ENCODE measurements at places on chromosomes 12 and 14. TPM values are rescaled to one million over a fixed set of nuclear protein-coding genes. Genes with fewer than 3 reads are reported as not detected.
A peak's percentile ranks its signal among the peaks of the same experiment; 100 is the strongest.

DNA sequence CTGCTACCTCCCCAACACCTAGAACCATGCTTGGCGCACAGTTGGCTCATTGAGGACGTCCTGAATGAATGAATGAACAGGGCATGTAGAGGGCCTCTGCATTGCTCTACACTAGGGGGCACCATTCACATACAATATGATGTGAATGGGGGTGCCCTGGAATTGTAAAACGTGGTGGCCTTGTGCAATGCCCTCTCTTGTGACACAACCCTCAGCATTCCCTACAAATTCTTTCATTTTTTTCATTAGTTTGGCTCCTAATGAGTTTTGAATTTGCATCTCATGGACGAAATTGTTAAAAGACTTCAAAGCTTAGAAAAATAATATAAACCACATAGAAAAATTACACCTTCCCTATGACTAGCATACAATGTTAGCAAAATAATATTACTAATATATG is 2.3 kb upstream of the DIO2 start:
- DNase-seq: no peak
- no peaks in the 10 kb centered on the region for H3K4me1 ChIP-seq
- H3K27ac ChIP-seq: no peak overlapping the region
- peaks cover 5% of the 10 kb centered on the region for H3K27me3 ChIP-seq

DNA sequence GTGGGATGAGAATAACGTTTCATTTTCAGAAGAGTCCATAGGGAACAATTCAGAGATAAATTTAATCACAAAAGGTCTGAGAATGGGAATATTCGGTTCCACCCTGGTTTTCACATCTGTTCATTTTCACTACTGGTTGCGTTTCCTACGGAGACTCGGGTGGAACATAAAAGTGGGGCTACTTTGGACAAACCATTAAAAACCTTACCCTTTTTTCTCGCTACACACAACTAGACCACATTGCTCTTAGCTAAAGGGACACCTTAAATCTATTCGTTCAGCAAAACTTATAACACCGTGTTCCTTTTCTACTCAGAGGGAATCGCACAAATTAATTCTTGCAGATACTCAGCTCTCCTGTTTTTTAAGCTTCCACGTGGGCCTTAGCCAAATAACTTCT is 1.0 kb upstream of the SUDS3 start:
- no peaks in the 10 kb centered on the region for H3K27me3 ChIP-seq
- peak overlapping the region; percentile 94 for H3K27ac ChIP-seq
- H3K4me3 ChIP-seq: peak overlapping the region; percentile 99

DNA sequence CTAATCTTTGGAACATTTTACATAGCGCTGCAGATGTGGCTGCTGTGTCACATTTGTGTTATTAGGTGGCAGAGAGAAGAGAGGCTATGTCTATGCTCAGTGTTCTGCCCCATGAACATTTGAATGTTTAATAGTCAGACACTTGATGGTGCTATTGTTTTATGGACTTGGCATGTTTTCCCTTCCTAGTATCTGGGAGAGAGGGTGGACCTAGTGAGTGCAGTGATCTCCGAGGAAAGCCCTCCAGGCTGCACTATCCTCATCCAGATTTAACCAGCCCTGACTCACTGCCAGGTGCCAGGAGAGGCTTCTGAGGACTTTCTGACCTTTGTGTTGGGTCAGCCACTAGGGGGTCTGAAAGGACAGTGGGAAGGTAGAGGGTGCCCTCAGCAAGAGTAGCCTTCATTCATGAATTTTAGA is 24.3 kb downstream of the ZFC3H1 start:
- peaks cover 75% of the 10 kb centered on the region for H3K36me3 ChIP-seq
- no peak overlapping the region for H3K4me3 ChIP-seq
- no peak overlapping the region for H3K27ac ChIP-seq
- H3K4me1 ChIP-seq: no peaks in the 10 kb centered on the region
- H3K27me3 ChIP-seq: no peaks in the 10 kb centered on the region

DNA sequence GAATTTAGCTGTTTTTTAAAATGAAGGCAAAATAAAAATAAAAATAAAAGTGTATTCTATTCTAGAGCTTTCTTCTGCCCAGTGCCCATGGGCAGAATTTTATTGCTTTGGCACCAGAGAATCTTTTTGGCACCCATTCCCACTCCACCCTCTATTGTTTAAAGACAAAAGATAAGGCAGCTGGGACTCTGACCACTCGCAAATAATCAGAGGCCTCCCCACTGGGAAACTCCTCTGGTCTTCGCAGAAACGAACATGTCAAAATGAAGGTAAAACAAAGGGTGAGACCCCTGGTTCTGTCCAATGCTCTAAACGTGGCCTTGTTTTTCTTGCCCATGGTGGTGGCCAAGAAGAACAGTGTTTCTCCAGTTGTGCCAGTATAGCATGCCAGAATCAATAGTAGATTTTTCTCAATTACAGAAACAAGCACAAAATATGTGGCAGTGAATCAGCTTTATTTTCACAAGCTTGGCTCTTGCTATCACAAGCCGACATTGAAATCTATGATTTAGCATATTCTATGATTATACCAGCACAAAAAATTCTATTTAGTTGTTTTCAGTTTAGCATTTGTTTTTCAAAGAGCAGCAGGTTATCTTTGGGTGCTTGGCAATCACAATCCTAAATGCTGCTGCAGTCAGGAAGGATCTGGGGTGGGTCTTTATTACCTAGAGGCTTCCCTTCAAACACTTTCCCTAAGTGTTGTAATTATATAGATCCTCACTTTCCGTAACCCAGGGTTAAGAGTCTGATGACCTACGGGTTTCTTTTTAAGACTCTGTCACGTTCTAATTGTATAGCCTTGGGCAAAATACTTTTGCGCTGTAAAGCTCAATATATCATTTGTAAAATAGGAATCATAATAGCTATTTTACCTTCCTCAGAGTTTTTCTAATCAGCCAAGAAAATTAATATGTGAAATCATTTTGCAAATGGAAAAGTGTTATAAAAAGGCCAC is 50.5 kb downstream of the KITLG start:
- no peak overlapping the region for H3K27ac ChIP-seq
- peaks cover 34% of the 10 kb centered on the region for H3K4me1 ChIP-seq
- H3K36me3 ChIP-seq: peaks cover 5% of the 10 kb centered on the region

- peak overlapping the region; percentile 95 for H3K27ac ChIP-seq
- H3K4me1 ChIP-seq: peaks cover 99% of the 10 kb centered on the region
- no peak overlapping the region for H3K4me3 ChIP-seq
- peak; percentile 66 for DNase-seq
- peaks cover 35% of the 10 kb centered on the region for H3K36me3 ChIP-seq
- H3K27me3 ChIP-seq: no peaks in the 10 kb centered on the region
Measured at GRCh38 chr12:108699955-108700563, 31.3 kb downstream of the CORO1C start.

DNA sequence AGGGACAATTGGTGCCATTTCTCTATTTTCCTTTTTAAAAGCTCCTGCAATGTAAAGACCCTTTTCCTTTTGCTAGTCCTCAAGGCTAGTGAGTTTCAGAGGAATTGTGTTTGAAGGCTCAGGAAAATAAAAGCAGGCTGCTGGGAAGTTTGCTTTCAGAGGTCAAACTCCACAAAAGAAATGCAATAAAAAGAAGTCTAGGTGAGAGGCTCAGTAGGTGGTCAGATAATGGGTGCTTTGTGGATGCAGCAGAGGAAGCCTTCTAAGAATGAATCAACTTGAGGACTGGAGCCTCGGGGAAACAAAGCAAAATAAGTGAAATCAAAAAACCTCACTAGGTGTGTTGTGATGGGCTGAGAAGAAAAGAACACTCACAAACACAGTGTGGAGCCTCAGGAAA is 10.3 kb downstream of the CCDC175 start:
- no peak overlapping the region for H3K27ac ChIP-seq
- H3K36me3 ChIP-seq: no peaks in the 10 kb centered on the region
- no peaks in the 10 kb centered on the region for H3K4me1 ChIP-seq
- peaks cover 4% of the 10 kb centered on the region for H3K27me3 ChIP-seq

DNA sequence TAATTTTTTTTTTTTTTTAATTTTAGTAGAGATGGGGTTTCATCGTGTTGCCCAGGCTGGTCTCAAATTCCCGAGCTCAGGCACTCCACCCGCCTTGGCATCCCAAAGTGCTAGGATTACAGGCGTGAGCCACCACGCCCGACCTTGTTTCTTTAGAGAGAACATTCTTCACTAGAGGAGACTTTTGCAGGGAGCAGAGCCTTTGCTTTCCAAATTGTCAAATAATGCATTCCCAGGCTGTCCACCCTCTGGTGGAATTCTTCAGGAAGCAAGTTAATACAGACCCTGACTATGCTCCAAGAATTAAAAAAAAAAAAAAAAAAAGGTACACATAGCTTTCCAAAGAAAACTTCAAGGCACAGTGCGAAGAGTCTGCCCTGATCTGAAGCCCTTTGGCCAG is 6.8 kb downstream of the ALDH1L2 start:
- H3K4me1 ChIP-seq: no peaks in the 10 kb centered on the region
- no peaks in the 10 kb centered on the region for H3K27me3 ChIP-seq
- H3K4me3 ChIP-seq: no peak overlapping the region

DNA sequence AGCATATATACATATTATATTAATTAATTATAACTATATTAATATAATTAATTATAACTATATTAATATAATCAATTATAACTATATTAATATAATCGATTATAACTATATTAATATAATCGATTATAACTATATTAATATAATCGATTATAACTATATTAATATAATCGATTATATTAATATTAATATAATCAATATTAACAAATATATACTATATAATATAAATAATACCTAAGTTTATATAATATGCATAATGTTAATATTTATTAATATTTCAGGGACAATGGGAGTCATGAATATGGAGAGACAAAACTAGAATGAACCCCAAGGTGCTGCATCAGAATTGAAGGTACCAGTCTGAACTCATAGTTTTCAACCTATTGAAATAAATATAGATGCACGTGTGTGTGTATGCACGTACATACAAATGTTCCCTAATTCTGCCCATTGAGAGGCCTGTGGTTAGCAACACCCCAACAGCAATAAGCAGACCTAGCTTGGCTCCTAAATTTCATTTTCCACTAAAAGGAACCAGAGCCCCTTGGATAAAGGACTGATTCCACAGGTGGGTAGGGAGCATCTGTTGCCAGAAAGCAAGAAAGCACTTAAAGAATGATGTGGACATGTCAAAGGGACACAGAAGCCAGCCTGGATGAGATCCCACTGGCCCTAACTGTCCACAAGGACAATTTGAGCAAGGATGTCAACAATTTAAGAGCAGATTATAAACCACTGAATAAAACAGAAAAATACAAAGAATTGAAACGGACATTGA is 21.3 kb downstream of the SSH1 start:
- peak overlapping the region; percentile 84 for H3K27ac ChIP-seq
- H3K36me3 ChIP-seq: peaks cover 16% of the 10 kb centered on the region
- no peaks in the 10 kb centered on the region for H3K27me3 ChIP-seq
- DNase-seq: no peak
- H3K4me3 ChIP-seq: no peak overlapping the region
- H3K4me1 ChIP-seq: peaks cover 89% of the 10 kb centered on the region

- peaks cover 1% of the 10 kb centered on the region for H3K36me3 ChIP-seq
- no peaks in the 10 kb centered on the region for H3K27me3 ChIP-seq
- H3K27ac ChIP-seq: no peak overlapping the region
Measured at GRCh38 chr14:35211067-35211466, 81.1 kb upstream of the PSMA6 start.

DNA sequence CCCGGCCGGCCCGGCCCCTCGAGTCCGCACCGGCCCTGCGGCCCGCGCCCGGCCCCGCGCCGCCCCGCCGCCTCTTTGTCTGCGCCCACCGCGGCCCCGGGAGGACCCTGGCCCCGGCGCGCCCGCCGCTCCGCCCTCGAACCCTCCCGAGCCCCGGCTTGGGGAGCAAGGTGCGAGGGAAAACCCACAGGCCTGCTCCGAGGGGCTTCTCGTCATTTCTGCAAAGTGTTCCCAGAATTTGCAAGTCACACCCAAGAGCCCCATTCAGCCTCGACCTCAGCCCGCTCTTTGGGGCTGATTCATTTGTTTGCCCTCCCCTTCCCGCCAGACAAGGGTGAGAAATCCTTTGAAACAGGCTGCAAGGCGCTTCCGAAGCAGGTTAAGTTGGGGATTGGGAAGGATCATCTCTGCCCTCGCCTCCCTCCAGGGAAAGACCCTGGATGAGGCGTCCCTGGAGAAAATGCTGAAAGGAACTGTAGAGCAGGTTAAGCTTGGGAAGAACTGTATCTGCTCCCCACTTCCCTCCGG is 325 bp upstream of the CLIP1 start:
- H3K4me1 ChIP-seq: peaks cover 49% of the 10 kb centered on the region
- peak overlapping the region; percentile 100 for H3K4me3 ChIP-seq
- DNase-seq: no peak
- peak overlapping the region; percentile 100 for H3K27ac ChIP-seq
- H3K27me3 ChIP-seq: no peaks in the 10 kb centered on the region

- H3K27me3 ChIP-seq: no peaks in the 10 kb centered on the region
- no peak for DNase-seq
- H3K4me1 ChIP-seq: peaks cover 17% of the 10 kb centered on the region
- H3K36me3 ChIP-seq: no peaks in the 10 kb centered on the region
- H3K27ac ChIP-seq: peak overlapping the region; percentile 46
Measured at GRCh38 chr12:80419644-80420043, 24.4 kb upstream of the PTPRQ start.

DNA sequence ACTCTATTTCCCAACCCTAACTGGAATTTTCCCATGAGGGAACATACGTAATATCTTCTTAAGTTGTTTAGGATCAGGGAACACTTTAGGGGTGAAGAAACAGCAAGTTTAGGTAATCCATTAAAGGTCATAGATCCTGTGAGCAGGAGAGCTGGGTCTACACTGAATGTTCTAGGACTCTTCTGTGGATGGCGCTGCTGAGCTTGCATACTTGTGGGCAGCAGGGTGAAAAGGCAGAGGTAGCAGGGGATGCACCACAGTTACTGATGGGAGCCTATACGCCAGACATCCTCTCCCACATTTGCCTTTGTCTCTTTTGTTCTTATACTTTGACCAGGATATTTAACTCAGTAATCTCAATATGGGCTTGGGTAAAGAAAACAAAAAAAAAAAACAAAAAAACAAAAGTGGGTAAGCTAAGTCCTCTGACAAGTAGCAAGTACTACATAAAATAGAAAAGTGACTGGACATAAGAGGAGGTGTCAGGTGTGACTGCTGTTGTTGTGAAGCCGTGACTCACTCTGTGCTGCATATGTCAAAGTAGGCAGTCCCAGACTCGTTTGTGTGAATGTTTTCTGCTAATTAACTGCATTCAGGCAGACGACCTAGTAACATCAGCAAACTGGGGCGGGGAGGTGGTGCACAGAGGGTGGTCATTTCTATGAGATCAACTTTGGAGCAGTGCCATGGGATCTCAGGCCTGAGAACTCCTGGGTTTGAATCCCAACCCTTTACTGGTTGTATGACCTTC is 31.6 kb downstream of the NEUROD4 start:
- no peak overlapping the region for H3K27ac ChIP-seq
- H3K4me3 ChIP-seq: no peak overlapping the region
- no peaks in the 10 kb centered on the region for H3K36me3 ChIP-seq
- H3K27me3 ChIP-seq: no peaks in the 10 kb centered on the region
- no peaks in the 10 kb centered on the region for H3K4me1 ChIP-seq

GRCh38 chr12:75288860-75289259 is 41.3 kb downstream of the CAPS2 start:
- H3K27me3 ChIP-seq: no peaks in the 10 kb centered on the region
- H3K36me3 ChIP-seq: no peaks in the 10 kb centered on the region
- no peaks in the 10 kb centered on the region for H3K4me1 ChIP-seq
- DNase-seq: no peak

DEPDC4 gene
- total RNA-seq: not detected

C1R gene
- total RNA-seq: 599 TPM

PTGER2 gene
- 3.4 TPM for total RNA-seq

IFNG-AS1 gene
- total RNA-seq: not detected

TMEM132D gene
- not detected for total RNA-seq

SOAT2 gene
- not detected for total RNA-seq

SERPINA3 gene
- 262 TPM for total RNA-seq

DPF3 gene
- total RNA-seq: 0.83 TPM

PIANP gene
- total RNA-seq: 0.42 TPM

Measured in esophagus muscularis mucosa (tissue), 4 donors.